ENCODE measurements at places on chromosomes 1 and 21.

GRCh38 chr1:211386921-211387320, 60.3 kb downstream of the TRAF5 start:
- DNase-seq = no peak

GRCh38 chr1:204588826-204589225, 72.6 kb downstream of the MDM4 start:
- DNase-seq = no peak

DNA sequence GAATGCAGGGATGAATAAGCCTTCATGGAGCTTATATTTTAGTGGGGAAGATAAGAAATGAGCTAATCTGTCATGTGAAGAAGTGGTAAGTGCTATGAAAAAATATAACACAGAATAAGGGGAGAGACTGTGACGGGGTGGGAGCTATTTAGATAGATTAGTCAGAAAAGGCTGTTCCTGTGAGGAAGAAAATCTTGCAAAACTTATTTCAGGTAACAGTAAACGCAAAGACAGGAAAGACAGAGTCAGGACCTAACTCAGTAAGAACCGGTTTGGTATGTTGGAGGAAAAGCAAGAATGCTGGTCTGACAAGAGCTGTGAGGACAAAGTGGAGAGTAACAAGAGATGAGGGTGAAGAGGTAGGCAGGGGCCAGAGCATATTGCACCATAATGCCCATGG, 22.0 kb downstream of the GNAI3 start:
- DNase-seq = no peak

DNA sequence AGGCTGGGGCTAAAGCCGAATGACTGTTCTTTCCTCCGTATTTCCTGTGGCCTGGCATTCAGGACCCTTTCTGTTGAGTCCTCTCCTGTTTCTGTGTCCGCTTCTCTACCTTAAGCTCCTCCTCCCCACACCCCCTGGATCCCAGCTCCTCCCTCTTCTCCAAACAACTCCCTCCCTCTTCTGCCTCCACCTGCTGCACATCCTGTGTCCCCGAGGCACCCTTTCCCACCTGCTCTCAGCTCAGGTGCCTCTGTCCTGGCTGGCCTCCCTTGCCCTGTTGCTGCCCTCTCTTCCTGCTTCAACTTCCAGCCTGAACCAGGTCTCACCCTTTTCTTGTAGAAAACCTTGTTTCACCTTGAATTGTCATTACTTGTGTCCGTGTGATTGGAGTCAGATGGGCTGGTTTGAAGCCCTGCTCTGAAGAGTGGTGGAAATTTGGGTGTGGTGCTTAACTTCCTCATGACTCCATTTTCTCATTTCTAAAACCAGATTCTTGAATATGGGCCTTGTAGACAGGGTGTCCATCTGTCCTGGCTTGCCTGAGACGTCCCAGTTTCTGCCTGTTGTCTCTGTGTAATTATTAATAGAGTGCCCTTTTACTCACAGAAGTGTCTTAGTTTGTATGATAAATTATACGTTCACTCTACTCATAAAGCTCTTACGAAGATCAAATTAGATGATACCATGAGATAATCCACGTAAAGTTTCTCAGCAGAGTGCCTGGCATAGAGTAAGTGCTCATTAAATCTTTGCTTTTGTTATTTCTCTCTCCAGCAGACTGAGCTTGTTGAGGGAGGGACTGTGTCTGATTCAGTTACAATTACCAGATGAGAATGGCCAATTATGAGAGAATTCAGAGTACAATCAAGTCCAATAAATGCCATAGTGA, 58.9 kb upstream of the TRABD2B start:
- no peak for DNase-seq

DNA sequence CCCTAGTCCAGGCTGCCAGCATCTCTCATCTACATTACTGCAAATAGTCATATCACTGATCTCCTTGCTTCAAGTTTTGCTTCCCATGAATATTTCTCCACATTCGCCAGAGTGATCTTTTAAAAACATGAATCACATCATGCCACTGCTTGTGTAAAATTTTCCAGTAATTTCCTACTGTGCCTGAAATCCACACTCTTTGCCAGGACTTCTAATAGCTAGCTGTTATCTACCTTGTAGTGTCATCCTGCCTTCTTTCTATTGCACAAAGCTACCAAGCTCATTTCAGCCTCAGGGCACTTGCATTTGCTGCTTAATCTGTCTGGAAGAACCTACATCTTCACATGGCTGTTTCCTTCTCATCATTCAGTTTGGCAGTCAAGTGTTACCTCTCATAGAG, 33.9 kb upstream of the ZNF362 start:
- no peak for DNase-seq

DNA sequence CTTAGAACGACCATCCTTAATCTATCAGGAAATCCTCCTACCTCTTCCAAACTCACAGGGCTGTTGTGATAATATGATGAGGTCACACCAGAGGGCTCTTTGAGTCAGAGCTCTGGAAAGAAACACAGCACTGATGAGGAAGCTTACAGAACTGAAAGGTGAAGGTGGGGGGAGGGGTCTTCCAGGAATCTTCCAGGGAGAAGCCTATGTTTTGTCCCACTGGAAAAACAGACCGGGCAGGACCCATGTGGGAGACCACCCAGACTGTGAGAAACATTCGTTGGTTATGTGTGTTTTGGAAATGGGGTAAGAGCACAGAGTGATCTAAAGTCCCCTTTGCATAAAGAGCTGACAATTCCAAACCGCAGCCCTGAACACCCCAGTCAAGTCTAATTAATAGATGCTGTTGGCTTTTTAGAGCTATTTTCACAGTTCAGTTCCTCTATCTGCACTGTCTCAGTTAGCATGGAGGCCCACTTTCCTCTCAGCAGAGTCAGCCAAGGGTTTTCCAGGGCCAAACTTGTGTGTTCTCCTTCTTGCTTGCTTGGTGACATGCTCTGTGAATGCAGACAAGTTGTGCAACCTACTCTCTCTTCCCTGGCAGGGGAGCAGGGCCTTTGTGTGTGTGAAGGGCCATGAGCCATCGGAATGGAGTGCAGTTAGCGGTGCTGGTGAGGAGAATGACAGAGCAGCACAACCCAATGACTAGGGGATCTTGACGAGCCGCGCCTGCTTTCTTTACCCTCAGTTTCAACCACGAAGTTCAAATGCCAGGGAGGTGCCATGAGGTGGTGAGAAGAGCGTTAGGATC, 12.3 kb downstream of the PHLDA3 start:
- no peak for DNase-seq

DNA sequence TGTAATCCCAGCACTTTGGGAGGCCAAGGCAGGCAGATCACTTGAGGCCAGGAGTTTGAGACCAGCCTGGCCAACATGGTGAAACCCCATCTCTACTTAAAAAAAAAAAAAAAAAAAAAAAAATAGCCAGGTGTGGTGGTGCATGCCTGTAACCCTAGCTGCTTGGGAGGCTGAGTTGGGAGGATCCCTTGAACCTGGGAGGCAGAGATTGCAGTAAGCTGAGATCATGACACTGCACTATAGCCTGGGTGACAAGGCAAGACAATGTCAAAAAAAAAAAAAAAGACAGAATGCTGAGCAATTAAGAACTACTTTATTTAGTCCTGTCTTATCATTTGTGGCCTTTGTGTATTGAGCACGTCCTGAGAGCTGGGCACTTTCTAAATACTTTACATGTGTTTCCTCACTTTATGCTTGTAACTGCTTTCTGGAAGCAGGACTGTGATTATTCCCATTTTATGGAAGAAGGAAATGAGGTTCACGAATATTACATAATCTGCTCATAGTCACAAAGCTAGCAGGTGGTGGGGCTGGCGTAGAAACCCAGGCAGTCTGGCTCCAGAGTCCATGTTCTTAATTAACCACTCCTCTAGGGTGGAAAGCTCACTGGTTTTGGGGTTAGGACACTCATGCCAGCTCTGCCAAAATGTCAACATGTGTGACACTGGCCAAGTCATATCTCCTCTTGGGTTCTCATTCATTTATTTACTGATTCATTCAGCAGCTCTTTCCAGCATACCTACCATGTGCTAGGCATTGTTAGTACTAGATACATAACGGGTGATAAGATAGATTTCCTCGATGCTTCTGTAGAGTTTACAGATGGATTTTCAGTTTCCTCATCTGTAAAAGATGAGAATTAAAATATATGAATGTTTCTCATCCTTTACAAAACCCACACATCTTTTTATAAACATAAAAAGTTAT, 57.7 kb downstream of the DDR2 start:
- no peak for DNase-seq

DNA sequence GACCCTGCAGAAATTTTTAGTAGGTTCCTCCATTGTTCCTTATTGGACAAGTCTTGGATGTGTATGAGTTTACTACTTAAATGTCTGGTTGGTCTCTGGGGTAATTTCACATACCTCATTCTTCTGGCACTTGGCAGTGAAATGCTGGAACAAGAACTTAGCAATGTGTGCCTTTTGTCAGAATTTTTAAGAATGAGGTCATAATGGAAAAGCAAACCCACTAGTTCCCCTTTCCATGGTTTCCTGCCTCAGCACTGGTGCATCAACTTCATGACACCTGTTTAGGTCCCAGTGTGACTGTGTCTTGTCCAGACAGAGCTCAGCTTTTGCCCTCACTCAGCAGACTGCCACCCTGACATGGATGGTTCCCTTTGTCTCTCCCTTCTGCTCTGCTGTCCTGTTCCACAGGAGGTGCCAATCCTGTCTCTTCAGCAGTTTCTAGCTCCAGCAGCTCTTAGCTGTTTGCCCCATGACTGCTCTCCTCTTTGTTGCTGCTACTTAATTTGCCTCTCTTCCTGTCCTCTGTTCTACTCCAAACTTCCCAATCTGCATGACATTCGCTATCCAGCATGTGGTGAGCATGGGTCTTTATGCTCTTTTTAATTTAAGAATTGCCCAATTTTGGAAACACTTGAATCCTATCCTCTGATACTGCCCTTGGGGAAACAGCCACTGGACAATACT, 135.6 kb downstream of the CYYR1 start:
- DNase-seq = no peak

DNA sequence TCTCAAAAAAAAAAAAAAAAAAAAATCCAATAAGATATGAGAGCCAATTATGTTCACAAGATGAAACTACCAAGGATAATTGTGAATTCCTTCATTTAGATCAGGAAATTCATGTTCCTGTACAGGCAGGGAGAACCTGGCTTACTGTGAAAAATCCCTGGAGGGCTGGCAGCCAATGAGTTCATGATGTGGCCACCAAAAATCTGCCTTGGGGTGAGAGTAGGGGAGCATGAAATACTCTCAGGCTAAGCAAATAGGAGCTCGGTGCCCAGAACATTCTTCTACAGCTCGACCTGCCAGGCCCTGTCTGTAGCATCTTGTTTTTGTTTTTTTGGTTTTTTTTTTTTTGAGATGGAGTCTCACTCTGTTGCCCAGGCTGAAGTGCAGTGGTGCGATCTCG, 50.1 kb downstream of the PIK3CD start:
- DNase-seq = no peak

GRCh38 chr21:23402929-23403520, 2204.3 kb downstream of the MRPL39 start:
- no peak for DNase-seq

- DNase-seq = no peak
Observed at GRCh38 chr1:5755552-5756125, 236.6 kb downstream of the NPHP4 start.

DNA sequence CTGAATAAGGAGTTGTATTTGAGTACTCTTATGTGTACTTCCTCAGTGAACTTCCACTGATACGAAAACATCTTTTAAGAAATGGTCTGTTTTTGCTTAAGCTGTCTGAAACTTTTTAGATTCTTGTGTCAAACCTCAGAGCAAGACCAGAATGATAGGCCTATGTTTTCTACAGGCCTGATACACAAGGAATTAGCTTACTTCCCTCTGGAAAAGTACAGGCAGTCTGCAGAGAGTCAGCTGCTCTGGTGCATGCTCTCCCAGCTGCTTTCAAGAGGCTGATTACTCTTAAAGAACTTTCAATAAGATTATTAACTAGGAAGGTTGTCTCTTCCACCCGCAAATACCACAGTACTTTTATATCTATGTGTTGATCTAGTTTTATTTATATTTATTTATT, 9.5 kb downstream of the SNX27 start:
- DNase-seq = no peak

DNA sequence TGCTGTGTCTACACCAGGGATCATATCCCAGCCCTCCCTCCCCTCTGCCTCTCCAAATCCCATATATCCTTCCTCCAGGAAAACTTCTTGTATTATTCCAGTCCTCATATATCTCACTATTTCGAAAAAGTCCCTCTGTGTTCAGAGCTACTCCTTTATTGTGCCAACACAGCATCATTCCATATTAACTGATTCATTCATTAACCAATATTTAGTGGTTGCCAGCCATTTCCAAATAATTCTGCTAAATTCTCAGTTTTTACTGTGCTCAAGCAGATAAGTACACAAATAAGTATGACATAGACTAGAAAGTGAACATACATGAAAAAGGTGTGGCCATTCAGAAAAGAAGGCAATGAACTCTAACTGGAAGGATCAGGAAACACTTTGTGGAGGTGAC, 241.6 kb upstream of the DUSP10 start:
- DNase-seq = no peak

DNA sequence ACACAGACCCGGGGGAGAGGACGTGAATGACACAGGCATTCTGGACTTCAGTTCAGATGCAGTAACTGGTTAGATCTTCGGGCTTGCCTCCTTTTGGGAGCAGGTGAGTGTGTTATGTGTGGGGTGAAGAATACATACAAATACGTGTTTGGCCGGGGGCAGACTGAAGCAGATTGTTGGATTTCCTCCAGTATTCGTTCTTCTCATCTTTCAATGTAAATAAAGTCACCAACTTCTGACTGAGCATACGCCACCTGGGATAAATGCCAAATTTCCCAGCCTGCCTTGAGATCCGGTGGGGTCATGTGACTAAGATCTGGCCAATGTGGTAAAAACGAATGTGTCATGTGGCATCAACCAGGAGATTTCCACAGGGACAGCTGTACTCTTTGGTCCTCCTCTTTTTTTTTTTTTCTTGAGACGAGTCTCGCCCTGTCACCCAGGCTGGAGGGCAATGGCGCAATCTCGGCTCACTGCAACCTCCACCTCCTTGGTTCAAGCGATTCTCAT, 189.8 kb downstream of the RGS7 start:
- no peak for DNase-seq

Measured in activated T-cell treated with anti-CD3 and anti-CD28 coated beads for 1 hour (primary cell).